ENCODE measurements at places on chromosomes 12 and 14.

GRCh38 chr12:123067654-123068053 is 83.2 kb downstream of the PITPNM2 start:
- no peak for DNase-seq

- no peak for DNase-seq
Measured at GRCh38 chr14:61655777-61656176, 39.5 kb upstream of the HIF1A start.

- no peak for DNase-seq
Measured at GRCh38 chr14:77085538-77085937, 12.5 kb upstream of the CIPC start.

GRCh38 chr14:70706177-70706576 is 64.5 kb downstream of the TTC9 start:
- no peak for DNase-seq

Measured in activated T-helper 1 cell treated with anti-CD3 and anti-CD28 coated beads, Interleukin-12 subunit alpha, Interleukin-12 subunit beta, Interleukin-2, Interleukin-4 antibody, amounts not matched to agents 30 ng/mL and 10 ng/mL and 1 ng/mL, durations not matched to agents 14 hours and 24 hours and 36 hours (primary cell).